Epithelial cell of proximal tubule (primary cell): ENCODE measurements at places on chromosomes 6 and 20.

DNA sequence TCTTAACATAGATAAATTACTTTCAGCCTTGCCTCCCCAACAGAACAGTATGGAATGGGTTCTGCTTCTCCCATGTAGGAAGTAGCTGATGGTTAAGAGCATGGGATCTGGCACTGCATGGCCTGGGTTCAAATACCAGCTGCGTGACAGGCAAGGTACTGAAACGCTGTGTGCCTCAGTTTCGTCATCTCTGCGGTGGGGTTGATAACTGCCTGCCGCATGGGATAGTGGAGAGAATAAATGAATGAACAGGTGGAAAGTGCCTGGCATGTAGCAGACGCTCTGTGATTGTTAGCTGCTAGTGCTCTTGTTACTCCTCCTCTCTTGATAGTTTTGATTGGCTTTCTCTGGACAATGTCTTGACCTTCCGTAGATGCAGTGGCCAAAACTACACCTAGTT, 213.3 kb downstream of the ZDHHC14 start:
- no peak for DNase-seq

GRCh38 chr6:49541210-49541724, 9.2 kb upstream of the C6orf141 start:
- DNase-seq = peak; percentile 79

DNA sequence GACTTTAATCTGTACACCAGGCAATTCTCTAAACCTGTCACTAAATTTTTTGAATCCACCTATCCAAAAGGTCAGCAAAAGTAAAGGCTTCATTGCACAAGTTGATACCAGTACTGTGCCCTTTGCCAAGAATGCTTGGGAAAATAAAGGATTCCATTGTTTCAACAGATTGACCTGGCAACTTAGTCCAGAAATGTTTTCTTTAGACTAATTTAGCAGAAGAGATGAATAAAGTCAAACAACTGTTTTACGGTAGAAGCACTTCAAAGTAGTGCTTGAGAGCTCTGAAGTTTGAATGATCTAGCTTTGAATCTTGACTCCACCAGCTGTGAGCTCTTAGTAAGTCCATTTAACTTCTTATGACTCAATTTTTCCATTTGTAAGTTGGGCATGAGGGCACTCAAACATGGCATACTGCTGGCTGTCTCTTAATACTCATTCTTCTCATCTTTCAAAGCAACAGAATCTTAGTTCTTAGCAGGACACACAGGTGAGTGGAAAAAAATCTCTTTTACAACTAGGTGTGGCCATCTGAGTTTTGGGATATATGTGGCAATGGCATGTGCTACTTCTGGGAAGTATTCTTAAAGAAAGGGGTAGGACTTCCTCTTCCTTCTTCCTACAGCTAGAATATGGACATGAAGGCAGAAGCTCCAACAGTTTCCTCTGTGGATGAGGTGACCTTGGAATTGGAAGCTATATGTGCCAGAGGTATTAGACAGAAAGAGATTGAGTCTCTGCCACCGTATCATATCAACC, 55.9 kb upstream of the LOC128125822 start:
- DNase-seq = peak; percentile 84

DNA sequence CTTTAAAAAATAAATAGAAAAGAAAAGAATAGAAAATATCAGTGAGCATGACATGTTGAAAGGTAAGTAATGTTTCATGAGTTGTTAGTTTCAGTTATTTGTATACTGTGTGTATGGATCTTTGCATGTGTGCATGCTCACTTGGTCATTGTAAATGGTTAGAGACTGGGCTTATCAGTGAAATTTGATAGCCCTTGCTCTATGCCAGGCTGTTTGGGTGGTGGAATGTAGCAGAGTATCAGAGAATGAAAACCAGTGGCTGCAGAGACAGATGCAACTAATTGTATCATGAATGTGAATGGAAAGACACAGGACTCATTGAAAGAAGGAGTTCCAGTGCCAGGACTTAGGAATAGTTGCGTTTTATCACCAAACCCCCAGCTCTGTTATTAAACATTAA, 4.2 kb downstream of the GSTA2 start:
- DNase-seq = no peak

DNA sequence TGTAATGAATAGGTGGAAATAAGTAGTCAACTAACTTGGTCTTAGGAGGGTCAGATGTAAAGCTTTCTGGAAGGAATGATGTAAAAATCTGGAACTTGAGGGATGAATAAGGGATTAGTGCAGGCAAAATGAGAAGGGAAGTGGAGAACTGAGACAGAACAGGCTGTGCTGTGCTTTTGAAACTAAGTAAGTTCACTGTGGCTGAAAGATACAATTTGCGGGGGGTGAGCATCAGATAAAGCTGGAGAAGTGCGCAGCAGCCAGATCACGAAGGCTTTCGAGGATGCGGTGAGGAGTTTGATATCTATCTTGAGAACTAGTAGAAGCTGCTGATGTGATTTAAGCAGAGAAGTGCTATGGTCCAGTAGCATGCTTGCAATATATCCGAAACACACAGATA, 247.8 kb downstream of the RNF144B start:
- no peak for DNase-seq

DNA sequence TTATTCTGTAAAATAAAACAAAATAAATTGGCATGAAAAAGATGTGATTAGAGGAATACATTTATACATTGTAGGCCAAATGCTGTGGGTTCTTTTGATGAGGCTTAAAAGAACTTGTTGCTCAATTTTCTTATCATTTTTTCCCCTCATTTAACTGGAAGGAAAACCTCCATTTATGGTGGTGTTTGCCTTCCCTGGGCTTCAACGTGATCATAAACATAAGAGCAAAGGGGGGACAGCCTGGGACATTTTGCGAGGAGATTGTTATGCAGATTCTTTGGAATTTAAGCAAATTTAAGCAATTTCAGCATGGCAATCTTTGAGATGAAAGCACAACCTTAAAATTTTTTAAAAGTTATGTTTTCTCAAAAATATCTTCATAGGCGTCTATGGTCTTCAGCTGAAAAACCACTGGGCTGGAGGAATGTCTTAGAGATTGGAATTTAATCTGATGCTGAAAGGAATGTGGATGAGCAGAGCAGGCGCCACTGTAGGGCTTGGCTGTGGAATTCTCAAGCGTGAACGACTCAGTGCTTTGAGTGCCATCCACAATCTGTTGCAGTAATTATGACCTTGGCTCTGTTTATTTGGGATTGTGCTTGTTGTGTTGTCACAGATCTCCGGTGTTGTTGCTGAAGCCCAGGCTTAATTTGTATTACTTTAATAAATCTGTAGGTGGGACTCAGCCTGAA, 149.4 kb upstream of the MLIP start:
- no peak for DNase-seq

DNA sequence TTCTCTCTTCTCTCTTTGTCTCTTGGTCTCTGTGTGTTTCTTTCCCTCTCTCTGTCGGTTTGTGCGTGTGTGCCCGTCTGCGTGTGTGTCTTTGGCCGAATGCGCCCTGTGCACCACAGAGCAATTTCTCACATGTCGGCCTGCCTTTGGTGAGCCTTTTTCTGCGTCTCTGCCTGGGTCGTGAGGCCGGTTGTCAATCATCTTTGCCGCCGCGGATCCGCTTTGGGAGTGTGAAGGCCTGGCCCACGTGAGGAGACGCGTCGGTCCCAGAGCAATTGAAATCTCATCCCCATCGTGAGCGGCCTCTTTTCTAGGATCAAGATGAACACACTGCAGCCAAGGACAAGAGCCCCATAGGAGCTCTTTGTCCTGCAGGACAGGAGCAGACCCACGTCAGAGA, 580.7 kb upstream of the ZNF337 start:
- no peak for DNase-seq

- no peak for DNase-seq
Observed at GRCh38 chr6:83071023-83071422, 3.6 kb downstream of the DOP1A start.

- no peak for DNase-seq
Observed at GRCh38 chr20:62740286-62741141, 31.9 kb downstream of the NTSR1 start.

- DNase-seq = peak; percentile 49
Observed at GRCh38 chr6:2542858-2543218, 207.9 kb downstream of the MYLK4 start.

DNA sequence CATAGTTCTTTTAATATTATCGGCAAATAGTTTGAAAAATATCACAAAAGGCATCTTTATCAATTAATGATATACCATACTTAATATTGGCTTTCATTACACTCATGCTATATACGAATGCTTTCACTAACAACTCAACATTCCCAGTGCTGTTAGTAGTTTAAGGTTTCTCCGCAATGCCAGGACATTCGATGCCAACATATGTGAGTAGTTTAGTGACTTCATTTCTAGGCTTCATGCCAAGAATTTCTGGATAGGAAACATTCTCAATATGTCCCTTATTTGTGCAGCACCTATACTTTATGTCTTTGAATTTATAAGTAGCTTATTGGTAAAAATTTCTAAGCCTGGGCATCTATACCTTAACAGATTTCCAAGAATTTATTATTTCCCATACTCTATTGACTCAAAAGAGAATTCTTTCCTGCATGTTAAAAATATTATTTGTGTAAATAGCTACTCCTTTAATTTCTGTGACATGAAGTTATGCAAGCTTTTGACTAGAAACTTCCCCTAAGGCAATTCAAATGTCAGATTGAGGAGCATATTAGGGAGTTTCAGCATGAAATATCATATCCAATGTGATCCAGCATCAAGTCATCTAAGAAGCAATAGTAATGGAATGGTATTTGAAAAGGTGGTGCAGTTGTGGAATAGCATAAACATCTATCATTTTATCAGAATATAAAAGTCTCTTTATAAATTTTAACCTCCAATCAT, 236.0 kb upstream of the STXBP5 start:
- DNase-seq = no peak

- no peak for DNase-seq
Observed at GRCh38 chr6:136886091-136886490, 36.0 kb upstream of the SLC35D3 start.

GRCh38 chr20:59356662-59357165, 56.3 kb downstream of the EDN3 start:
- DNase-seq = no peak

GRCh38 chr6:161890832-161891297, 617.0 kb upstream of the AGPAT4 start:
- DNase-seq = no peak

GRCh38 chr6:85186546-85187175, 263.2 kb upstream of the NT5E start:
- peak; percentile 40 for DNase-seq

DNA sequence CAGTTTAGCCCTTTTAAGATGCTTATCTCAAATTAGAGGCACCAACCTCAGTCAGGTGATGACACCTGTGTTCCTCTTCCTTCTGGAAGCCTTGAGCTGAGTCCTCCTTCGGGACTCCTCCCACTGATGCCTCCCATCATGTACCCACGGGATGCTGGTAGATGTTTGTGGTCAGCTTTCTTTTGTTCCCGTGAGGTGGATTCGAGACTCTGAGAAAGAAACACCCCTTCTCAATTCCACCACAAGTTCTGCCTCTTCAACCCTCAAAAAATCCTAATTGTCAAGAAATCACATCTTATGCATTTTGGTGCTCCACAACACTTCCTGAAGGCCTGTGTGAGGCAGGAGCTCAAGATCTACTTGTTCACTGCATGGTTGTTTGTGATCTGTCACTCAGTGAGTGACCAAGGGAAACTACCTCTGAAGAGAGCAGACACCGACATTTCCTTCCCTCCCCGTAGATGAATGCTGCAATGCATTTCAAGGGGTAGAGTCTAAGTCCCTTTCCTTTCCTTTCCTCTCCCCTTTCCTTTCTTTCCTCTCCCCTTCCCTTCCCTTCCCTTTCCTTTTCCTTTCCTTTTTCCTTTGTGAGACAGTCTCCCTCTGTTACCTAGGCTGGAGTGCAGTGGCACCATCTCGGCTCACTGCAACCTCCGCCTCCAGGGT, 50.5 kb downstream of the PCNA start:
- no peak for DNase-seq

GRCh38 chr6:64803470-64804166, 903.4 kb downstream of the EYS start:
- DNase-seq = no peak

DNA sequence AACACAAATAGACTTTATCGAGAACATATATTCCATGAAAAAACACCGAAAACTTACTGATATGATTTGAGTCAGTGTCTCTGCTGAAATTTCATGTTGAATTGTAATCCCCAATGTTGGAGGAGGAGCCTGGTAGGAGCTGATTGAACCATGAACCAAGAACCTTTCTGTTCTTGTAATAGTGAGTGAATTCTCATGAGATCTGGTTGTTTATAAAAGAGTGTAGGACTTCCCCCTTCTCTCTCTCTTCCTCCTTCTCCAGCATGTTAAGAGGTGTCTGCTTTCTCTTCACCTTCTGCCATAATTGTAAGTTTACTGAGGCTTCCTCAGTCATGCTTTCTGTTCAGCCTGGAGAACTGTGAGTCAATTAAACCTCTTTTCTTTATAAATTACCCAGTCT, 1289.3 kb upstream of the CITED2 start:
- no peak for DNase-seq

DNA sequence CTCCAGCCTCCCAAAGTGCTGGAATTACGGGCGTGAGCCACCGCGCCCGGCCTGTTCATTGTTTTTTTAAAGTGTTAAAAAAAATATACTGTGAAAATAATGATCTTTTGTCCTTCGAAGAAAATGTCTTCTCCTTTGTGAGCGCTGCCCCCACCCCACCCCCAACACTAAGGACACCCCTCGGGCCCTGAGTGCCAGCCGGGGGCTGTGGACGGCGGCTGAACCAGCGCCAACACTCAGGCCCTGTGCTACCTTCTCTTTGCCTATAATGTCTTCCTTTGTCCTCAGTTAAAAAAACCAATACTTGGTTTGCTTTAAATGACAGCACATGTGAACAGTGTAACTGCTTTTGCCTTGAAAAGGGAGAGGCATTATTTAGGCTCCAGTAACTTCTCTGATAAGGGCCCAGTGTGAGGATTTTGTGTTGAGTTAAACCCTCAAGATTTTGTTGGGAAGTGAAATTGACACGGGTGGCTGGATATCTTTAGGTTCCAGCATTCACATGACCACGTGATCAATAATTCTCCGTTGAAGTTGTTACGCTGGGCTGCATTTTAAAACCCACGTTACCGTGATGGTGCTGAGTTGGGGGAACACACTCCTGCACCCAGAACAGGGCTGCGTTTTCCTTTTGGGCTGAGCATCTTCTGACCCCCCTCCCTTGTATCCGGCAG, 9.5 kb upstream of the ADRM1 start:
- DNase-seq = no peak
